ENCODE measurements at places on chromosomes 12 and 14. TPM values are rescaled to one million over a fixed set of nuclear protein-coding genes. Genes with fewer than 3 reads are reported as not detected.

Gene DHH
- total RNA-seq = not detected

Gene PLEKHG7
- total RNA-seq = not detected

Gene KRT7
- total RNA-seq = 27.9 TPM

Gene UBR7
- total RNA-seq = 25.3 TPM

Gene DENND5B
- total RNA-seq = 18.8 TPM

- H3K27me3 ChIP-seq = peaks cover 15% of the 10 kb centered on the region
- H3K4me3 ChIP-seq = no peak overlapping the region
- no peaks in the 10 kb centered on the region for H3K36me3 ChIP-seq
- H3K27ac ChIP-seq = no peak overlapping the region
- H3K4me1 ChIP-seq = no peaks in the 10 kb centered on the region
- no peak for DNase-seq
Observed at GRCh38 chr12:132554845-132555630, 55.3 kb downstream of the LRCOL1 start.

- no peak overlapping the region for H3K4me3 ChIP-seq
- H3K27ac ChIP-seq = peak overlapping the region; percentile 34
- H3K4me1 ChIP-seq = peaks cover 47% of the 10 kb centered on the region
- H3K27me3 ChIP-seq = no peaks in the 10 kb centered on the region
Observed at GRCh38 chr14:71594821-71595220, 337.4 kb upstream of the RGS6 start.

DNA sequence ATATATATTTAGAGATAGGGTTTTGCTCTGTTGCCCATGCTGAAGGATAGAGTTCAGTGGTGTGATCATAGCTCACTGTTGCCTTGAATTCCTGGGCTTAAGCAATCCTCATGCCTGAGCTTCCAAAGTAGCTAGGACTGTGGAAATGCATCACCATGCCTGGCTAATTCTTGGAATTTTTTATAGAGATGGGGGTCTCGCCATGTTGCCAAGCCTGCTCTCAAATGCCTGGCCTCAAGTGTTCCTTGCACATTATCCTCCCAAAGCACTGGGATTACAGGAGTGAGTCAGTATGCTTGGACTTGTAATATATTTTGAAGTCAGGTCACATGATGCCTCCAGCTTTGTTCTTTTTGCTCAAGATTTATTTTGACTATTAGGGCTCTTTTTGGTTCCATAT, 178.0 kb downstream of the RPAP3 start:
- H3K27ac ChIP-seq = no peak overlapping the region
- no peak overlapping the region for H3K4me3 ChIP-seq
- no peaks in the 10 kb centered on the region for H3K4me1 ChIP-seq

DNA sequence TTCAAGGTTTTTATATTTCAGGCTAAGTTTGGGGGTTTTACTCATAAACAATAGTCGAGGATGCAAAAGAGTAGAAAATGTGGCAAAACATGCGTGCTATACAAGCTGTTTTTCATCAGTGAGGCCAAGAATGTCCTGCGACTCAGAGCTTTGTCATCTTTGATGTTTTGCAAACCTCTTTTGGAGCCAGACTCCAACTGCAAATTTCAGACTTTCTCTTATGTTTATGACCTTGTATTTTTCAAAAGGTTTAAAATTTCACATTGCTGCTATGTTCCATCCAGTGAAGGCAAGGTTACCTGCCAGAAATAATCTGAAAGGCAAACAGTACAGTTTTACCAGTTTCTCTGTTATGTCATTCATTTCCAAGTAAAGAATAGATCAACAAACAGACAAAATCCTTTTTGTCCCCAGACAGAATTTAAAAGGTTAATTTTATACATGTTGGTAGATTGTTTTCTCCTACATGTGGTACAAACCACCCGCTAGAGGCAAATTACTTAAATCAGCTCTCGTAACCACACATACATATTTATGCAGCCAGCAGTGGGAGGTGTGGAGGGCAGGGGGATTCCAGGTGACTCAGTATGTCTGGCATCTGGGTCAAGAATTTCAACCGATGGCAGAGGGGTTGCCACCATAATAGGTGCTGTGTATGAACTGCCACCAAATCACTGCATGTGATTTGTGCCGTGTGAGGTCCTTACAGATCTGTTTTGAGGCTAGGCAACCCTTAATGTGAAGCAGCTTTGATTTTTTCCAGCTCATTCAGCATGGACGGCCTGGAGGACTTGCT, 119.8 kb upstream of the CPM start:
- no peaks in the 10 kb centered on the region for H3K27me3 ChIP-seq
- H3K36me3 ChIP-seq = no peaks in the 10 kb centered on the region
- DNase-seq = peak; percentile 69
- H3K4me1 ChIP-seq = peaks cover 33% of the 10 kb centered on the region

DNA sequence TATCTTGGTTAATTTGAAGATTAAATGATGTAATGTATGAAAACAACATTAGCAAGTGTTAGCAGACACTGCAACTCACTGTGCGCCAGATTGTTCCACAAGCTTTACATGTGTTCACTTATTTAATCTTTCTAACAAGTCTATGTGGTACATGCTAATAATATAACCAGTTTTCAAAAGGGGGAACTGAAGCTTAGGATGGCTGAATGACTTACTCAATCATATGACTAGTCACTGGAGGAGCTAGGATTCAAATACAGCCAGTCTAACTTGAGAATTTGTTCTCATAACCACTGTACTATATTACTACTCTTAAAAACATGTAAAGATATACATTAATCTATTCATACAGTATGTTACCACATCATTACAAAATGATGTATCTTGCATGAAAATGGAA, 60.5 kb upstream of the LRIG3 start:
- no peak overlapping the region for H3K27ac ChIP-seq
- no peaks in the 10 kb centered on the region for H3K36me3 ChIP-seq
- H3K4me1 ChIP-seq = no peaks in the 10 kb centered on the region
- DNase-seq = no peak

DNA sequence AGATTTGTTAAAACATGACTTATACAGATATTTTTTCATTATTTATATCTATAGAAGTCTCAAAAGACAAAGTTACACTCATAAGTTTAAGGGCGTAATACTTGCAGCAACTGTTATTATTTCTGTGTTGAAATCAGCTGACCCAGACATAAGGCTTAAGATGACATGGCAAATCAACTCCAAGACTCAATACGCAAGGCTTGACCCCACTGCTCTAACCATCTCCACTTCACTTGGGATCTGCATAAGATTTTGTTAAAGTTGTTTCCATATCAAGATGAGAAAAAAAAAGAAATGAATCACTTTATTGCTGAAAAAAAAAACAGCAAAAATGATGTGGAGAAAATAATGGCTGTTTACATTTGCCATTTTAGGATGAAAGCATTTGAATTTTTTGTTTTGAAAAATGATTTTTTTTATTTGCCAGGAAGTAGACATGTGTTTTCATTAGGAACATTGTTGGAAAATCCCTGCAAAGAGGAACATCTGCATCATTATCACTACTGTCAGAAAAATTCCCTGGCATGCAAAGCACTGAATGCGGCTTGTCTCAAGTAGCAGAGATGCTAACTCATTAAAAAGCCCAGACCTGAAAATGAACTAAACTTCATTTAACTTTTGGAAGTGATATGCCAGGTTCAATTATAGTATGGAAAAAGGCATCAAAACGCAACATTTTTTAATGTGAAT, 73.5 kb downstream of the LIN7A start:
- H3K27me3 ChIP-seq = no peaks in the 10 kb centered on the region
- H3K4me3 ChIP-seq = peak overlapping the region; percentile 18
- DNase-seq = no peak
- H3K27ac ChIP-seq = peak overlapping the region; percentile 4
- H3K36me3 ChIP-seq = no peaks in the 10 kb centered on the region

DNA sequence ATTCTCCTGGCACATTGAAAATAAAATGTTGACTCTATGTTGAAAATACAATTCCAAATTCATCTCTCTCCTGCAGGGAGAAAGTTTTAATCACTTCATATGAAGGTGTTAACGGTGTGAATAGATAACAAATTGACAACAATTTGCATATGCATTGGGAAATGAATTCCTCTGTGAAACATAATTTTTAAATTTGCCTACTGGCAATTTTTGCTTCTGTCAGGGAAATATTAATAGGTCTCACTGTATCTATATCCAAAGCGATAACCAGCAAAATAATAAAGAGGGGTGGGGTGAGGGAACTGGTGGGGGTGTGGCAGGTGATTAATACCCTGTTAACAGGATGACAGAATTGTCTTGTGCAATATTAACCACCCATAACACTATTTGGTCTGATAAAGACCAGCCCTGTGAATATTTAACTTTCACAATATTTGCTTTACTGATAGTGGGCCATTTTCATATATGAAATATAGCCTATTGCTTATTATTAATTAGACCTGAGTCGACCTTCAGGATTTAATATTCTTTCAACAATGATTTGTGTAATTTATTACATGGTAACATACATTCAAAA, 239.0 kb upstream of the SSTR1 start:
- no peak for DNase-seq
- H3K4me3 ChIP-seq = no peak overlapping the region
- H3K4me1 ChIP-seq = no peaks in the 10 kb centered on the region
- H3K27me3 ChIP-seq = no peaks in the 10 kb centered on the region
- no peak overlapping the region for H3K27ac ChIP-seq

DNA sequence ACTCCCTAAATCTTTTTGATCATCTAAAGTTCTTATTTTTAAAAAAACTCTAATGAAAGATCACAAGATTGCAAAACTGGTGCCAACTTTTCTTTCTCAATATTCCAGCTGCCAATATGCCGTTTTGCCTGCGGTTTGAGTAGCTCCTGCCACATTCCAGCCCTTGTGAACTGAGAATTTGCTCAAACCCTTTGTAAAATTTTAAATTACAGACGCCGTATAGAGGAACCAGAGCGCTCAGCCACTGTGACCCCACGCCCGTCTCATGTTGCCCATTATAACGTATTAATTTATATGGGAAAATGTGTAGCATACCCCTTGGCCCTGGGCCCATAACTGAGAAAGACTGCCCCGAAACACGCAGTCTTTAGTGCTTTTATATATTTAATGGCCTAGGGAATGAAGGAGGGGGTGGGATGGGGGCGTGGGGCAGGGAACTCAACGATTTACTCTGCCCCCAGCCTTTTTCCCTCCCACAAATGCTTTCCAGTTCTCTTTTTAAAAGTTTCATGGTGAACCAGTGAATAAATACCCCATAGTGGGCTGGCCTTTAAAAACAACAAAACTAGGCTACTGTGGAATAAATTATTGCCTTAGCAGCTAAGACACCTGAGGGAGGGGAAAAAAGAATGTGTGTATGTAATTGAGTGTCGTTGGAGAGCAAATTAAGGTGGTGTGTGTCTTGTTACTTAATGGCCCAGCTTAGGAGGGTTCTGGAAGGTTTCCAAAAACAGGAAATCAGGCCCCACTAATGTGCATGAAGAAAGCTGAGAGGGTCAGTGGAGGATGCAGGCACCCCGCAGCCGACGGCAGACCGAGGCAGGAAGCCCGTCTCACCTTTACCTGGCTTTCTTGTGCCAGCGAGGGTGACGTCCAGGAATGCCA, 45.7 kb upstream of the RFLNA start:
- H3K4me1 ChIP-seq = peaks cover 9% of the 10 kb centered on the region
- H3K27ac ChIP-seq = no peak overlapping the region
- DNase-seq = no peak
- H3K27me3 ChIP-seq = peaks cover 26% of the 10 kb centered on the region
- no peaks in the 10 kb centered on the region for H3K36me3 ChIP-seq
- no peak overlapping the region for H3K4me3 ChIP-seq

DNA sequence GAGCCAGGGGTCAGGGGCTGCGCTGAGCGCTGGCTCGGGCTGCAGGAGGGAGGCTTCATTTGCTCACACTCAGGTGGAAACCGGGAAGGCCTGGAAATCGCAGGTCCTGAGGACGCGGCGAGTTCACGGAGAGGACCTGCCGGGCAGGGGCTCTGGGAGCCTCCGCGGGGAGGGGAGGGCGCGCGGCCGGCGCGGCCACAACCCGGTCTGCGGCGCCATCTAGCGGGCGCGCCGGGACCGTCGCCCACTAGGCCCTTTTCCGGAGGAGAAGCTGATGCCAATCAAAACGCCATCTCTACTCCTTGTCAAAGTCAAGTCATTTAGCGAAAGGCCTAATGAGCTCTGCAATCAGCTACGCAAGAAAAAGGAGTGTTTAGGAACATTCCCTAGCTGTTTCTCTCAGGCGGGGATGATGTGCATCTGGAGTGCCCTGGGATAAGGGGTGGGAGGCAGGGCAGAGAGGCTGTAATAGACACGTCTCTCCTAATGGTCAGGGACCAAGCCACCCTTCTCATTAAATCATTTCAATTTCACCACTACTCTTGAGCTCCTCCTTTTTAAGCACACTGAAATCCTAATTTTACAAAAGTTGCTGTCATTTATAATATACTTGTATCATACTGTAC, 885.8 kb upstream of the TMEM132C start:
- H3K4me3 ChIP-seq = peak overlapping the region; percentile 66
- H3K27ac ChIP-seq = no peak overlapping the region
- H3K4me1 ChIP-seq = peaks cover 18% of the 10 kb centered on the region
- peak; percentile 95 for DNase-seq
- no peaks in the 10 kb centered on the region for H3K27me3 ChIP-seq
- H3K36me3 ChIP-seq = no peaks in the 10 kb centered on the region

- H3K27ac ChIP-seq = peak overlapping the region; percentile 65
- DNase-seq = no peak
- no peaks in the 10 kb centered on the region for H3K36me3 ChIP-seq
- peaks cover 17% of the 10 kb centered on the region for H3K4me1 ChIP-seq
Observed at GRCh38 chr14:88129306-88130056, 124.5 kb downstream of the GPR65 start.

DNA sequence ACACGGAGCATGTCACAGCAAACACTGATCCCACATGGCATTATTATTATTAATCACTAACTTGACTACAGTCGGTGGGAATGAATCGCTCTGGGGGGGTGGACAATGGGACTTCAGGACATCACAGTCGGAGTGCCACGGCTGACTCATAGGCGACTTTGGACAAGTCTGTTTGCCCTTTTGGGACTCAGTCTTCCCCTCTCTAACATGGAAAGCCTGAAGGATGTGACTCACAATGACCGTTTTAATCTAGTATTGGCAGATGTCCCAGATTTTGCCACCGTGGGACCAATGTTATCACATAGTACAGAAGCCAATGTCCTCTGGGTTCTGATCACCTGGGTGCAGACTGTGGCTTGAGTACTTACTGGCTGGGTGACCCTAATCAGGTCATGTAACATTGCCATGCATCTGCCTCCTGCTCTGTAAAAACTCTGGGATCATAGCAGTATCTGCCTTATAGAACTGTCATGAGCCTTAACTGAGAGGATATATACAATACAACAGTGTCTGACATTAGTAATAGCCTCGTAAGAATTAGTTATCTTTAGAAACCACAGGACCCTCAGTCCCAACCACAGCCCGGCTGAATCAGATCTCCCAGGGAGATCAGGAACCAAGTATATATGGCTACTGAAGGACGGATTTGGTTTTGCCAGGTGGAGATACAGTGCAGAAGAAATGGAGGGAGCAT, 362.6 kb downstream of the BCL11B start:
- H3K27ac ChIP-seq = no peak overlapping the region
- H3K27me3 ChIP-seq = no peaks in the 10 kb centered on the region
- no peak overlapping the region for H3K4me3 ChIP-seq
- H3K4me1 ChIP-seq = no peaks in the 10 kb centered on the region

DNA sequence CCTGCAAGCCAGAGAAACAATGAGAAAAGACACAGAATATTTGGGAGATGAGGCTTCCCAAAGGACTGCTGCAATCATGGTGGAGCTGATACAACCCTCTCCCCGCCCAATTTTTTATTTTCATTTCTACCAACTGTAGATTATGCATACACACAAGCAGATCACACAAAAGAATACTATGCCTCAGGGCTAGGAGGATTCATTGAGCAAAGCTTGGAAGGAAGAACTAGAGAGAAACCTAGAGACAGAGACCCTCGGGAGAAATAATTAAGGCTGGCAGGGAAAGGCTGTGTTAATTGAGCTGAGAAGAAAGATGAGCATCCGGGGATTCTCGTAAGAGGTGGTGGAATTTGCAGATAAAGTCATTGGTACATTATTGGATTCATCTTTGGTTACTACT, 9.9 kb upstream of the WNT5B start:
- H3K27ac ChIP-seq = no peak overlapping the region
- H3K4me1 ChIP-seq = peaks cover 19% of the 10 kb centered on the region
- no peak for DNase-seq
- no peak overlapping the region for H3K4me3 ChIP-seq
- H3K36me3 ChIP-seq = no peaks in the 10 kb centered on the region
- H3K27me3 ChIP-seq = no peaks in the 10 kb centered on the region

Measured in osteoblast (primary cell).